Amygdala (tissue), 56 donors: ENCODE measurements at places on chromosomes 13 and 19.

DNA sequence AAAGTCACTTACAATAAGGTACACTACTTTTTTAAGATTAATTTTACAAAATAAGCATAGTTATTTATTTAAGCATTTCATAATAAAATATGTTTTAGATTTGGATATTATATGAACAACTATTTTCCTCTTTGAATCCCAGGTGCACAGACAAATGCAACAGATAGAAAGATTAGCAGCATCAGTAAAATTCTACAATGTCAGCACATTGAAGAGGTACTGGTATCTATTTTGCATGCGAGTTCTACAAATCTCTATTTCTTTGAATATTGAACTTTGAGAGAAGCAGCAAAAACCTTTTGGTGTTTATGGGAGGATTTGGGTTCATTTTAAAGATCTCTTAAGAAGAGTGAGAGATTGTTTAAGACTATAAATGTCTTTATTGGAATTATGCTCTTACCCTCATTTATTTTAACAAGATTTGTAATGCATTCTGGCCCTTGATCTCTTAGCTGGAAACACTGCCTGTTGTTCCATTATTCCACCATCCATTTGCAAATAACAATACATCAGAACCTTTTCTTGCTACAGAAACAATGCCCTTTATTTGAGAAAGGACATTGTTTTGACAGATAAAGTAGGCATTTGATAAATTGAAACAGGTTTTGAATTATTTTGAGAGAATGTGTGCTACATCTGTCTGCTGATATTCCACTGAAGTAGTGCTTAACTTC, 558.8 kb upstream of the KLHL1 start:
- DNase-seq: no peak

- no peak for DNase-seq
Observed at GRCh38 chr13:20566468-20566897, 474 bp upstream of the IFT88 start.

GRCh38 chr19:53078668-53079067, 24.6 kb downstream of the ZNF160 start:
- no peak for DNase-seq

DNA sequence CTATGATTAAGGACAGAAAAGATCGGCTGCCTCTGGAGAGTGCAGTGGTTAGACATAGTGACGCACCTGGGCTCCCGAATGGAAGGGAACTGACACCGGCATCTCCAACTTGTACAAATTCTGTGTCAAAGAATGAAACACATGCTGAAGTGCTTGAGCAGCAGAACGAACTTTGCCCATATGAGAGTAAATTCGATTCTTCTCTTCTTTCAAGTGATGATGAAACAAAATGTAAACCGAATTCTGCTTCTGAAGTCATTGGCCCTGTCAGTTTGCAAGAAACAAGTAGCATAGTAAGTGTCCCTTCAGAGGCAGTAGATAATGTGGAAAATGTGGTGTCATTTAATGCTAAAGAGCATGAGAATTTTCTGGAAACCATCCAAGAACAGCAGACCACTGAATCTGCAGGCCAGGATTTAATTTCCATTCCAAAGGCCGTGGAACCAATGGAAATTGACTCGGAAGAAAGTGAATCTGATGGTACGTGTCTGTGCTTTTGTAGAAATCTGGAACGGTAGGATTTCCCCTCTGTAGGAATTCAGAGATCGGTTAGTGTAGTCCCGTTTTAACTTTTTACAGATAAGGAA, 16.9 kb downstream of the ERCC5 start:
- no peak for DNase-seq

DNA sequence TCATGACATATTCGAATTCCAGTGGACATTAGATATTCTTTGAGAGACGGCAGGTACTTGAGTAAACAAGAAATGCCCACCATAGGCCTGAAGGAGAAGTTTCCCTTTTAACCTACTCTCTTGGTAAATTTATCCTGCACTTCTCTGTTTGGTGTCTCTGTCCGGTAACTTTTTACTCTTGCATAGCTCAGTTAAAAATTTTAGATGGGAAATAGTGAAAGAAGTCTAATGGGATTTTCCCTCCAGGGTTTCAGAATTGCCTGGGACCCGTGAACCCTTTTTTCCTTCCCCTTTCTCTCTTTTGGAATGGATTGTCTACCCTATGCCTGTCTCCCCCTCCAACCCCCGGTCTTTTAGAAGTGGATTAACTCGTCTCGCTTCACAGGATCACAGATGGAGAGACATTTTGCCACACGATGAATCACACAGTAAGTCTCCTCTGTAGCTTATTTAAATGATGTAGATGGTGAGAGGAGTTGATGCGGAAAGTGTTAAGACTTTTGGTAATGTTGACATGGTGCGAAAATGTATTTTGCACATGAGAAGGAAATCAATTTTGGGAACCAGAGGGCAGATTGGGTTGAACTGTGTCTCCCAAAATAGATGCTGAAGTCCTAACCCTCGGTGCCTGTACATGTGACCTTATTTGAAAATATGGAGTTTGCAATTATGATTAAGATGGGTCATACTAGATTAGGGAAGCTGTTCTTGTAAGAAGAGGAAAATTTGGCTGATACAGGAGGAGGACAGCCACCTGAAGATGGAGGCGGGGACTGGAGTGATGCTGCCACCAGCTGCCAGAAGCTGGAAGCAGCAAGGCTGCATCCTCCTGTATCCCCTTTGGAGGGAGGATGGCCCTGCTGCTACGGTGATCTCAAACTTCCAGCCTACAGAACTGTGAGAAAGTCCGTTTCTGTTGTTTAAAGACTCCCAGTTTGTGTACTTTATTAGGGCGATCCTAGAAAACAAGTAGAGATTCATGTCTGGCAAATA, 711 bp upstream of the MIPEP start:
- DNase-seq: no peak

- DNase-seq: no peak
Observed at GRCh38 chr13:100809129-100809390, 134.5 kb upstream of the TMTC4 start.

DNA sequence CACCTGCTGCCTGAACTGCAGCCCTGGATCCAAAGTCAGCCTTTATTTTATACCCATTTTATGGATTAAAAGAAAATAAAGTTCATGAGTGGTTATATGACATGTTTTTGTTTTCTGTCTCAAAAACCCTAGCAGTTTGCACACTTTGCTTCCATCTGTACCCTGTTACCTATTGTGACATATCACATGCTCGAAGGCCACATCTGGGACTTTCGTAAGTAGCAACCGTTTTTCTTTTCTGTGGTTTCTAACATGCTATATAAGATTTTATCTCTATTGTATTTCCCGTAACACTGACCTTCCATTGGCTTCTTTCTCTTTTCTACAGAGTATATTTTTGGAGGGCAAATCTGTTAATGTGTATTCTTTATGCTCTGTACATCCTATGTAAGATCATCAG, 1007.2 kb downstream of the PCDH9 start:
- DNase-seq: no peak

- DNase-seq: no peak
Observed at GRCh38 chr19:54873990-54874389, at the start of gene FCAR. FCAR (plus strand) TSS chr19:54874235; CDS start chr19:54874290, 55 bp downstream.

DNA sequence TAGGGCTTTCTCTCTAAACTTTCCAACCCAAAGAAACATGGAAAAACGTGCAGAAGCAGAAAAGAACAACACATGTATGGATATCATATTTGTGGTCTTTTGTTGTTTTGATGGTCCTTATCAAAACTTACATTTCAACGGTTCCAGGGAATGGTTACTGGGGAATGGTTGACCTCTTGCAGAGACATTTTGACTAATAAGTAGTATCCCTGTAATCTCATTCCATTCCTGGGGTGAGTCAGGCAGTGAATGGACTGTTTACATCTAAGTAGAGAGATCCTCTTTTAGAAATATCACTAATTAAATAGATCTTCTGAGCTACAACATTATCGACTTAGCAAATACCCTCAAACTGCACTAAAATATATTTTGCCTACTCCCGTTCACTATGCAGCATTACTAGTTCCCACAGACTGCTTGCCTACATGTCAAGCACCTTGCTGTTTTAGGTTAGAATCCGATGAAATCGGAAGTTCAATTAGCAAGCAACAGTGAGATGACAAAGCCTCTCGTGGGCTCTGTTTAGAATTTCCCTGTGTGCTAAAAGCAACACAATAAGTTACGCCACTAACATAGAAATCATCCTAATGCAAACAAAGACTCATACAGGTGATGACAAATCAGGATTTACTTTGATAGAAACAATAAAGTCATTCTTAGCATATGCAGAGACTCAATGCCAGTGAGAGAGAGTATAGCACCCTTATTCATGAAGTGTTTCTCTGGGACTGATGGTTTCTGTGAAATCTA, 797.7 kb upstream of the ARGLU1 start:
- no peak for DNase-seq

- DNase-seq: no peak
Observed at GRCh38 chr13:107234319-107235073, 666.6 kb upstream of the ARGLU1 start.

GRCh38 chr13:71870100-71870499, 3.1 kb upstream of the DACH1 start:
- DNase-seq: no peak

DNA sequence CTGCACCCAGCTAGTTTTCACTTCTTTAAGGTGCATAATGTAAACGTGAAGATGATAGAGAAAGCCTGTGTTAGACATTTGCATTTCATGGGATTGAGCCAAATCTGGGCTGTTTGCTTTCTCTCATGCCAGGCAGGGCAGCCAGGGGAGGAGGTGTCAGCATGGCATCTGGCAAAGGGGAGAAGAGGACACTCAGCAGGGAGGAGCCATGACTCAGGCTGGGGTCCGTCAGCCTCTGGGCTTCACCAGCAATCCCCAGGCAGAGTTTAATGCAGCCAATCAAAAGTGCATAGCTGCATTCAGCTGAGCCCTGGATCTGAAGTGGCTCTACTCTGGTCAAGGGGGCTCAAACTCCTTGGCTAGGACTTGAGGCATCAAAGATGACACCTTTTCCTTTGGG, 23.5 kb downstream of the EBPL start:
- no peak for DNase-seq

- DNase-seq: no peak
Observed at GRCh38 chr19:40528533-40529092, 48.1 kb upstream of the SHKBP1 start.

DNA sequence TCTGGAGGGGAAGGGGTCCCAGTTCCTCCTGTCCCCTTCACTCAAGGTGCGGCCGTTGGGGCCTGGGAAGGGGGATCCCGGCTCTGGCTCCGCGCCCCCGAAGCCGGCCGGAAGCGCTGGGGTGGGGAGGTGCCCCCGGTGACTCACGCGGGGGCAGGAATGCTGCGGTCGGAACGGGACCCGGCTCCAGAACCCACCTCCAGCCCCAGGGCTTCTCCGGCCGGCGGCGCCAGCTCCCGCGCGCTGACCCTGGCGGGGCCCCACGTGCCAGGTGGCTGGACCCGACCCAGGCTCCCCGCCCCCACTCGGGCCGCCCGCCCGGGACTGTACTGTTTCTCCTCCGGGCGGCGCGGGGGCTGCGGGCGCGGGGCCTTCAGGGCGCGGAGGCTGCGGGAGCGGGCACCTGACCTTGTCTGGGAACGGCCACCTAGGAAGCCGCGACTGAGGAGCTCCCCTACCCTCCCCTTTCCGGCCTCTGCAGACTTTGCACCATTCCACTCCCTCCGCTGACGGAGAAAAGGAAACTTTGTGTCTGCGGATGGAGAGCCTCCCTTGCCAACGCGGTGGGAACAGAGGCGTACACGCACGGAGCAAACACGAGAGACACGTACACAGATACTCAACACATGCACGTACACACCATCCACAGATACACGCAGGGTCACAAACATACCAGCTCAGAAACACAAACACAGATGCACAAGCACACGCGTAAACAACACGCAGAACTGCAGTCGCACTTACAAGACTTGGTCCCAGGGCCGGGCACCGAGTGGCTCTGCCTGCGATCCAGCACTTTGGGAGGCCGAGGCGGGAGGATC, 7.2 kb downstream of the AXL start:
- DNase-seq: no peak

DNA sequence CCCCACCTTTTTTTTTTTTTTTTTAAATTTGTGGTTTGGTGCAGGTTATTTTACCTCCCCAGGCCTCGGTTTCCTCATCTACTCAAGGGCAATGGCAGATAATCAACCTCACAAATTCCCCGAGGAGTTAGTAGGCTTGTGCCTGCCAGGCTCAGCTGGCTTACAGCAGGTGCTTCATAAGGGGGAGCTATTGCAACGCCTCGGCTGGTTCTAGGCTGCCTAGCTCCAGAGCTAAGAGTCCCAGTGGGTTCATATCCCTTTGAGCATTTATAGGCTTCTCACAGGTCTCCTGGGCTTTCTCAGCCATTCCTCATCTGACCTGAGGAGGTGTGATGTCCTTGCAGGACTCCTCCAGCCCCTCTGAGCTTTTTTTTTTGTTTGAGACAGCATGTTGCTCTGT, 10.6 kb downstream of the BCKDHA start:
- no peak for DNase-seq

- no peak for DNase-seq
Observed at GRCh38 chr19:2974342-2975041, 2.9 kb upstream of the TLE6 start.

GRCh38 chr19:33279430-33280350, 22.6 kb downstream of the CEBPA start:
- DNase-seq: no peak

DNA sequence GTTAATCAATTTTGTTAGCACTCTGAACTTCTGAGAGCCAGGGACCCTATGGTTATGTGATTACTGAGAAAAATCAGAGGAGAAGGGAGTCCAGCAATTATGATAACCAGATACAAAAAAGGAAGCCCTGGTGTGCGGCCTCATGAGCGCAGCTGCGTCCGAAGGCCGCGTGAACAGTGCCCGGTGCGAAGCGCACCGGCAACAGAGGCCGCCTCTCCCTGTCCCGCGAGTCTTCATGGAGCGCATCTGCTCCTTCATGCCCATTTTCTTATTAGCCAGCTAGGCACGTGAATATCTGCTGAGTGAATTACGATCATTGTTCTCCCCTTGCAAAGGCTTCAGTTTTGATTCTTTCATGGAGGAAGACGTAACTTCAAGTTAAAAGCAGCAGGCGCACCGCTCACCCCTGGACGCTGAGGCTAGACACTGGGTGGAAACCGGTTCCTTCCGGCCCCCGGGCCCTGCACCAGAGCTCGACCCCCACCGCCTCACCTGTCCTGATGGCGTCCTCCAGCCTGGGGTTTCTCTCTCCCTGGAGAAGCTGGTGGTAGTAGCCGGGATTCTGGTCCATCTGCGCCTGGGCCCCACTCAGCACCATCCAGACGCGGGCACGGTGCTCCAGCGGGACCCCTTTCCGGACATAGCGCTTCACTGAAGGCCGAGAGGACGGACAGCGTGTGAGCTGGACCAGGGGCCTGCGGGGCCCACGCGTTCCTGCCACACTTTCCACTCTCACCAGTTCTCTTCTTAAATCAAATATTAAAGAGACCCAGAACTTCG, 8.9 kb downstream of the GRTP1 start:
- no peak for DNase-seq

- DNase-seq: no peak
Observed at GRCh38 chr13:93425411-93425810, 198.8 kb downstream of the GPC6 start.

DNA sequence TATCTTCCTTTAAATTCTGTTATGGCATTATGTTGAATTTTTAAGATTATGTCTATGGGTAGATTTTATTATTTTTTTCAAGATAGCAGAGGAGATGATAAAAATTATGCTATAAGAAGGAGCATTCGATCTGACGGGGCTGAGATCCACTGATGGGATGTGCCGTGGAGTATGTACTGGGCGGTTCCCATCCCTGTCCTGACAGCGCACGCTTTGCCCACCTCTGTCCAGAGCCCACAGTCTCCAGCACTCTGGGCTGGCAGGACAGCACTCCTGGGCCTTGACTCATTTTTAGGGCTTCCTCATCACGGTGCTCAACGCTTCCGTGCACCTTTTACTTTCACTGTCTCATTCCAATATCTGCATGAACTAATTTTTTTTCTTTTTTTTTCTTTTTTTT, 235.5 kb downstream of the TEX29 start:
- no peak for DNase-seq

- DNase-seq: no peak
Observed at GRCh38 chr19:2552859-2553258, 76.9 kb downstream of the GADD45B start.
